Naive thymus-derived CD4-positive, alpha-beta T cell (primary cell): ENCODE measurements at places on chromosomes 2 and 18. TPM values are rescaled to one million over a fixed set of nuclear protein-coding genes. Genes with fewer than 3 reads are reported as not detected.

Gene FAP
- not detected for total RNA-seq

Gene UPP2
- total RNA-seq: not detected

Gene COL4A3
- not detected for total RNA-seq

Gene PCARE
- not detected for total RNA-seq

Gene SMYD1
- total RNA-seq: not detected

Gene ARL4C
- total RNA-seq: 202 TPM

Gene ZSWIM2
- total RNA-seq: not detected

Gene SLC14A1
- total RNA-seq: 4.2 TPM

Gene SAG
- 0.48 and 0.65 TPM in 2 replicates for total RNA-seq

Gene NR4A2
- total RNA-seq: 2.6 TPM

Gene FBLN7
- total RNA-seq: 12.2 TPM

Gene HOXD9
- total RNA-seq: not detected

Gene CNGA3
- total RNA-seq: not detected

Gene QPCT
- total RNA-seq: 0.36 and 0.66 TPM in 2 replicates

Gene IGFBP5
- not detected for total RNA-seq

Gene SETBP1
- 2.5 TPM for total RNA-seq

Gene KLHL41
- total RNA-seq: not detected

Gene TFCP2L1
- total RNA-seq: 0.24 TPM

Gene APCDD1
- total RNA-seq: 0.16 TPM

Gene CCDC85A
- not detected for total RNA-seq

Gene ACVR2A
- 7.3 and 8.0 TPM in 2 replicates for total RNA-seq

Gene CFAP65
- total RNA-seq: not detected in 2 replicates

Gene MLPH
- total RNA-seq: not detected

Gene CHRND
- total RNA-seq: not detected

Gene ADAM23
- total RNA-seq: 0.53 TPM

Gene AOX1
- total RNA-seq: 0.13 and 0.34 TPM in 2 replicates

Gene COX7A2L
- 81.5 TPM for total RNA-seq

Gene IL18R1
- 5.3 TPM for total RNA-seq

Gene PIGN
- 18.2 TPM for total RNA-seq

Gene ALPG
- total RNA-seq: not detected

Gene SPIRE1
- 2.2 and 4.2 TPM in 2 replicates for total RNA-seq

Gene SPRED2
- 2.2 TPM for total RNA-seq

Gene SLC16A14
- 0.22 TPM for total RNA-seq

Gene CFLAR
- total RNA-seq: 253 TPM

Gene ADRA2B
- 0.93 TPM for total RNA-seq

Gene FEV
- not detected for total RNA-seq

Gene SCG2
- total RNA-seq: not detected

Gene FAM124B
- total RNA-seq: 2.1 TPM

Gene THSD7B
- not detected for total RNA-seq

Gene PPM1G
- 40.3 TPM for total RNA-seq

Gene RAX
- not detected for total RNA-seq
